Stimulated activated CD8-positive, alpha-beta memory T cell treated with anti-CD3 and anti-CD28 coated beads, Interleukin-4, amount 100 ng/mL, for 4 hours (primary cell): ENCODE measurements at places on chromosomes 5 and 9.

DNA sequence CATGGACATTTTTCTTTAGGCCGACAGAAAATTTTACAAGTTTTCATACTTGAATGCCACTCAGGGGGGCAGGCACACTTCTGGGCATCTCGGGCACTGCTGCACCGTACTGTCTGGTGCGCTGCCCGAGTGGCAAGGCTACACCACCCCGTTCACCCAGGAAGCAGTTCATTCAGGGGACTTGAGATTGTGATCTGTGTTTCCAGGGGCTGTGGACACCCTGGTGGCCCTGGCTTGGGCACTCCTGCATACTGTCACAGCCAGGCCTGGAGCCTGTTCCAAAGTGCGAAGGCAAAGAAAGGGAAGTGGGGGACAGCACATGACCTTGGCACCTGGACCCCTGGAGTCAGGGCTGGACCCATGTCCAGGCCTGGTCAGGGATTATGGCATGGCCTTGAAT is 197.6 kb downstream of the PAX5 start:
- DNase-seq: no peak

GRCh38 chr5:150397782-150398721 is 14.7 kb downstream of the CD74 start:
- no peak for DNase-seq

GRCh38 chr5:128736553-128736952 is 198.5 kb upstream of the FBN2 start:
- DNase-seq: no peak

DNA sequence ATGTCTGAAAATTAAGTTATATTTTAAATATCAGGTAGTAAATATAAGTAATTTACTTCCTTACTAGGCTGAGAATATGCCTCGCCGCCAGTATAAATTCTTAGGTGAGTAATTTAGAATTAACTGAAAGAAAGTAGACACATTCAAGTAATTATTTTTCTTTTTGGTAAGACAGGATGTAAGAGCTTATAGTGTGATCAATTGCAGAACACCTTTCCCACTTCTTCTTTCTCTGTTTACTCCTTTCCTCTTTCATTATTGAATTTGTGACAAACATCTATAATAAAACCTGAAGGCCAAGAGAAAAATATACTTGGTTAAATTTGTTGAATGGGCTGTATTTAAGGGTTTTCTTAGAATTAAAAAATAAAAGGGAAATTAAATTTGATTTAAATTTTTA is 195.1 kb upstream of the CDKN2B start:
- no peak for DNase-seq

GRCh38 chr9:127505396-127506116 is 54.2 kb downstream of the LRSAM1 start:
- no peak for DNase-seq

DNA sequence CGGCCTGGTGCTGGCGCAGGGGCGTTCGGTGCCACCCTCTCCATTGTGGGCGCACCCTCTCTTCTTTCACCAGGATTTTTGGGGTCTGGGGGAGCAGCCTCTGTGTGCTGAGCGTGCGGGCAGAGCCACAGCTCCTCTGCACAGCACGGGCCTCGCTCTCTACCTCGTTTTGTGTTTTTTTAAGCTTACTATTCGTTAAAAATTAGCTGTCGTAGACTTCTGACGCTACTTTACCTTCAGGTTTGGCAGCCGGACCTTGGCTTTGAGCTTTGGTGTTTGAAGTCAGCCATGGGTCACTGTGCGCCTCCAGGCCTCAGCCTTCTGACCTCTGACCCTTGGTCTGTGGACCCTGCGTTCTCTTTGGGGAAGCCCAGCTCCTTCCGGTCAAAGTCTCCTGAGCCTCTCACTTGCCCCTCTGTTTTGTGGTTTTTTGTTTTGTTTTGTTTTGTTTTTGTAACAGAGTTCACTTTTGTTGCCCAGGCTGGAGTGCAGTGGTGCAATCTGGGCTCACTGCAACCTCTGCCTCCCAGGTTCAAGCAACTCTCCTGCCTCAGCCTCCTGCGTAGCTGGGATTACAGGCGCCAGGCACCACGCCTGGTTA is 88.2 kb upstream of the CACNA1B start:
- no peak for DNase-seq

GRCh38 chr5:55031492-55031891 is 7.4 kb downstream of the GZMK start:
- no peak for DNase-seq

DNA sequence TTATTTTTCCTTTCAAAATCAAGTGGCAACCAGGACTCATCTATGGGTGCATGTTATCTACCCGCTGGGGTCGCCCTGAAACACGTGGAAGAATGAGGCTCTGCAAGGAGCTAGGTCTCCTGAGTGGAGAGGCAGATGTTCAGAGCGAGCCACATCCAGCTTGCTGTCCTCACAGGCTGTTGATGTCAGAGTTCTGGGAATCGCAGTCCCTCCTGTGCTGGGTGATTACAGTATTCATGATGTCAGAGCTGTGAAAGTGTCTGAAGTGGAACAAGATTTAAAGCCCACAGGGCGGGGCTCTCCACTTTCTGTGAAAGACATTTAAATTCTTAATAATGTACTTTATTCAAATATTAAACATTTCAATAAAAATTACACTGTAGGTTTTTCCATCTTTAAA is 24.4 kb upstream of the LMX1B start:
- no peak for DNase-seq

- DNase-seq: peak; percentile 17
Measured at GRCh38 chr5:160486573-160486972, 64.9 kb downstream of the PTTG1 start.

DNA sequence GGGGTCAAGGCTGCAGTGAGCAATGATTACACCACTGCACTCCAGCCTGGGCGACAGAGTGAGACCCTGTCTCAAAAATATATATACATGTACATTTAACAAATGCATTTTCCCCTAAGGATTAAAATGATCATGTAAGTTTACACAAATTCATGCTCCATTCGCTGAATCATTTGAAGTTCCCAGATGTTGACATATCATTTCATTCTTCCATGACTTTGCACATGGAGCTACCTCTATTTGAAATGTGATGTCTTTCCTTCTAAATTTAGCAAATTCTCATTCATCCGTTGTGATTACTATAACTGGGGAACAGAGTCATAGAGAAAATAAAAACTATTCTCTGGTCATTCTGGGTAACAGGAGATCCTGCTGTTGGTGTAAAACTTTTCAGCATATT is 10.6 kb downstream of the PTGER4 start:
- DNase-seq: no peak

- DNase-seq: no peak
Measured at GRCh38 chr9:30505311-30505710, 1879.1 kb upstream of the ACO1 start.

DNA sequence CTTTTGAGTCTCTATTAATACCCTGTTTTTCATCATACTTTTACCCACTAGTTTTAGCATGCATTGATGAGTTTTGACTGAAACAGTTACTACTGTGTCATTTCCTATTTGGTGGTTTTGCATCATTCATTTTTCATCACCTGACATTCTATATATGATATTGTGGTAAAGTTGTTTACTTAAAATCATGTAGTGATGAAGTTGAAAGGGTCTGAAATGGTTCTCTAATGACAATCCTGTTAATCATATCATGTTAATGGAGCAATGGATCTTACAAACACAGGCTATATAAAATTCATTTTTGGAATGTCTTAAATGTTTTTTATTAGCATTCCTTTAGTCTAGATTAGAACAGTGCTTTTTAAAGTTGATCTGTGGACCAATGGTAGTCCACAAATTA is 84.1 kb downstream of the ERBIN start:
- DNase-seq: no peak

DNA sequence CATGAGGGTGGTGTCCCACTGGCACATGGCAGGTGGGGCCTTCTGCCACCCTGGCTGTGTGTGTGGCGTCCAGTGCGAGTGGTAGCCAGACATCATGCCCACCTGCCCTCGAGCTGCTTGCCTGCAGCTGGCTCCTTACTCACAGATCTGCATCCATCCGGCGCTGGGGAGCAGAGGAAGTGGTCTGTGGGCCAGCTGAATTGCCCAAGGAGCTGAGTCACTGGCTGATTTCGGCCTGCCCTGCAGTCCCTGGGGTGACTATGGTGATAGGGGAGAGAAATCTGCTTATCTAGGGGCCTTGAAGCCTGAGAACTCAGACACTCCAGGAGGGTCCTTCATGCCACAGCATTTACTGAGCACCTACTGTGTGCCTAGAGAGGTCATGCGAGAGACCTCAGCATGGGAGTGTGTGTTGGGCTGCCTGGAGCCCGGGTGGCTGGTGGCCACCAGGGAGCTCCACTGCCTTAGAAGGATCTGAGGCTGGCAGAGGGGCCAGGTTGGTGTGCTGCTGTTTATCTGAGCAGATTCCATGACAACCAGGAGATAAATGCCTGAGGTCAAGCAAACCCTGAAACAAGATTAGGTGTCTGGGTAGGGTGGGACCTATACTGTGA is 57.1 kb downstream of the SLC22A5 start:
- no peak for DNase-seq

DNA sequence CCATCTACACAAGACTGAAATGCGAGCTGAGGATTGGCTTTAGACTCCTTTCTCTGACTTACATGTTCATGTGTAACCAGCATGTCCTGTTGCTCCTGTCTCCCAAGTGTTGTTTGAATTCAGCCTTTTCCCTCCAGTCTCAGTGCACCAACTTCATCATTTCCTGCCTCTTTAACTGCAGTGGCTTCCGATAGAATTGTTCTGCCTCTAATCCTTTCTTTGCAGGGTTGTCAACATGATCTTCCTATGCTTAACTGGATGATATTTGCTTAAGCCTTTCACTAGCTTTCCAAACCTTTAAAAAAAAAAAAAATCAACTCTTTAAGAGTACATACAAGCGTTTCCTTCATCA is 6.7 kb upstream of the FYB1 start:
- DNase-seq: no peak

GRCh38 chr5:99544356-99544755 is 615.5 kb upstream of the CHD1 start:
- DNase-seq: no peak

- DNase-seq: no peak
Measured at GRCh38 chr5:169964246-169964645, 16.0 kb downstream of the INSYN2B start.

DNA sequence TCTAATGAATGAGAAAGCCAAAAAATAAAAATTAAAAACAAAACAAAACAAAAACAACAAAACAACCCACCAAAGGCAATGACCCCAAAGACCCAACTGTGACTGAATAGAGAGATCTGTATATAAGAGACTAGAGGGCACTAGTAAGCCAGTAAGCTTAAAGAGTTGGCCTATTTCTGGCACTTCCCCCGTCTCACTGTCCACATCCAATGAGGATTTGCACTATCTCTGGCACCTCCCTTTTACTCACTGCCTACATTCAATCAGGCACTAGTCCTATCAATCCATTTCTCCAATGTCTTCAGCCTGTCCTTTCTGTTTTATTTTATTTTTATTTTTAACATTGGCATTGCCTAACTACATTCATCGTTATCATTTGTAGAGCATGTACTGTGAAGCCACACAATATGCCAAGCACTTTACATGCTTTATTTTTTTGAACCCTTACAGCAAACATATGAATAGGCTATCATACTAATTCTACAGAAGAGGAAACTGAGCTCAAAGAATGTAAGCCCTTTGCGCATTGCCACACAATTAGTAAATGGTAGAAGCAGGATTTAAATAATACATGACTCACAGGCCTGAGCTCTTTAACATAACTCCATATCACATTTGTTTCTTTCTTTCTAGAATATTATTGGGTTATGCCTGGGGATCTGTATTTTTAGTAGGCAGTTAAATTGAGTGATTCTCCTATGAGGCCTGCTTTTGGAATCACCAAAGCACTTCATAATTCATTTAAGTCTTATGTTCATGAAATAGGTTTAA is 70.0 kb downstream of the C6 start:
- DNase-seq: no peak

DNA sequence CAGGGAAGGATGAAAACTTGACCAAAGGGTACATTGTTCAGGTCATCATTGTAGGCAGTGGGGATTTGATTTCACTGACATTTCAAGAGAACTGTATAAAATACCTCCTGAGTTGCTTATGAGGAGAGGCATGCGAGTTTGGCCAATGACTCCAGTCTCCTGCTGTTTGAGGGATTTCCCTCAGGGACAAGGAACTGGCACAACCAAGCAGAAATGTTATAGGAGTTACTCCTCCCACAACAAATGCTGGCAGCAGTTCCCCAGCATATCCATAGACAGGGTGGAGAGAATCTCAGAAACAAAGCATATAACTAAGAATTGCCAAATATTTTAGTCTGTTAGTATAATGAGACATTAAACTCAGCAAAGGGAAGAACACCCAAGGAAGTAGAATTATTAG is 47.2 kb upstream of the FBXL7 start:
- DNase-seq: no peak

DNA sequence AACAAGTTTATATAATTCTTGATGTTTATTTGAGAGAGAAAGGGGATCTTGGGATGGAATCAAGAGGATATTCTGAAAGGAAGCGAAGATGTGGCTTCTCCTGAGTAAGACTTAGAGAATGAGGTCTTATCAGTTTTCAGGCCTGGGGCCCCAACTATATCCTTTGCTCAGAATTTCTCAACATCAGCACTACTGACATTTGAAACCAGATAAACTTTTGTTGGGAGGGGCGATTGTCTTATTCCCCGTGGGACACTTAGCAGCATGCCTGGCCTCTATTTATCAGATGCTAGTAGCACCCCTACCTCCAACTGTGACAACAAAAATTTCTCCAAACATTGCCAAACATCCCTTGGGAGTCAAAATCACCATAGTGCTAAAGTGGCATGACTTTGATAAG is 567.7 kb downstream of the MAT2B start:
- DNase-seq: no peak

DNA sequence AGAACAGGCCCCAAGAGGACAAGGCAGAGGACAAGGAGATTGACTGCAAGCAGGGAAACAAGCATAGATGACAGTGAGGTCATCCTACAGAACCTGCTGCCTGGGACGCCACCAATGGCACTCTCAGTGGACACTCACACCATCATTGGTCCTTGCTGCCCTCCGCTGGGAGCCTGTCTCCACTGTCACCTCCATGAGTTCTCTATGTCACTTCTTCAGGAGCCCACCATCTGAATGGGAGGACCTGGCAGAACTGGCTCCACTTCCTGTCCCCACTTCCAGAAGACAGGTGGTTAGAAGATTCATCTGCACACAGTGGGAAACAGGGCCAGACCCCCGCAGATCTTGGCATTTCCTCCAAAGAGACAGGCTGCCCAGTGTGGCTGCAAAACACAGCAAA is 188.9 kb downstream of the HSD17B3 start:
- DNase-seq: no peak

GRCh38 chr5:109693535-109694400 is 4.0 kb downstream of the MAN2A1 start:
- no peak for DNase-seq

- DNase-seq: no peak
Measured at GRCh38 chr9:133634081-133634691, 2.0 kb upstream of the DBH start.

DNA sequence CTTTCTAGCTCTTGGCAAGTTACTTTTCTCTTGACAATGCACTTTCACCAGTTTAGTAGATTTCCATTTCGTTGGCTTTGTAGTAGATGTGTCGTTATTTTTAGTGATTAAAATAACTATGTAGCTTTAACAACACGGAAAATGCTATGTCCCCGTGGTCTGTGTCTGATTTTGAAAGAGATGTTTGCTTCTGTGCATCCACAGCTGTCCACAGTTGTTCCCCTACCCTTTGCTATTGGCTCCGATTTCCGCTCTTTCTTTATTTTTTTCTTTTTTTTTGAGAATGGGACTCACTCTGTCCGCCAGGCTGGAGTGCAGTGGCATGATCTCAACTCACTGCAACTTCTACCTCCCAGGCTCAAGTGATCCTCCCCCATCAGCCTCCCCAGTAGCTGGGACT is 533.9 kb downstream of the IRX1 start:
- DNase-seq: no peak

- DNase-seq: no peak
Measured at GRCh38 chr9:89609426-89610006, 4.7 kb downstream of the GADD45G start.
